ENCODE measurements at places on chromosomes 5 and 9. TPM values are rescaled to one million over a fixed set of nuclear protein-coding genes. Genes with fewer than 3 reads are reported as not detected.

DNA sequence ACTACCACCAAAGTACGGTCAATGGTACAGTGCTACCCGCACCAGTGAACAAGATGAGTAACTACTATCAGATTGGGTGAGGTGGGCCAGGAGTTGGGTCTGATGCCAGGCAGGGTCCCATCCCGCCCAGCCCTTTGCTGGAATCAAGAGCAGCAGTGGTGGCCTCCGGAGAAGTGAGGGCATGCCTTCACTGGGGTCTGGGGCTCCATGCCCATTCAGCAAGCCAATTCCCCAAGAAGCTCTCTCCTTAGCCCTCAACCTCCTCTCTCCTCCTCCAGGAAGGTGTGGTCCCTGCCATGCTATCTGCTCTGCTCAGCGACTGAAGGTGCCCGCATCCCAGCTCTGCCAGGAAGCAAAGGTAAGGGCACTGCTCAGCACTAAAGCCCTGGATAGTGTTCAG, 62.7 kb upstream of the CPLX2 start:
- no peak for DNase-seq

- no peak for DNase-seq
Measured at GRCh38 chr5:145797336-145797735, 37.8 kb downstream of the PRELID2 start.

- DNase-seq: no peak
Measured at GRCh38 chr9:87751868-87752267, 25.9 kb downstream of the CTSL start.

DNA sequence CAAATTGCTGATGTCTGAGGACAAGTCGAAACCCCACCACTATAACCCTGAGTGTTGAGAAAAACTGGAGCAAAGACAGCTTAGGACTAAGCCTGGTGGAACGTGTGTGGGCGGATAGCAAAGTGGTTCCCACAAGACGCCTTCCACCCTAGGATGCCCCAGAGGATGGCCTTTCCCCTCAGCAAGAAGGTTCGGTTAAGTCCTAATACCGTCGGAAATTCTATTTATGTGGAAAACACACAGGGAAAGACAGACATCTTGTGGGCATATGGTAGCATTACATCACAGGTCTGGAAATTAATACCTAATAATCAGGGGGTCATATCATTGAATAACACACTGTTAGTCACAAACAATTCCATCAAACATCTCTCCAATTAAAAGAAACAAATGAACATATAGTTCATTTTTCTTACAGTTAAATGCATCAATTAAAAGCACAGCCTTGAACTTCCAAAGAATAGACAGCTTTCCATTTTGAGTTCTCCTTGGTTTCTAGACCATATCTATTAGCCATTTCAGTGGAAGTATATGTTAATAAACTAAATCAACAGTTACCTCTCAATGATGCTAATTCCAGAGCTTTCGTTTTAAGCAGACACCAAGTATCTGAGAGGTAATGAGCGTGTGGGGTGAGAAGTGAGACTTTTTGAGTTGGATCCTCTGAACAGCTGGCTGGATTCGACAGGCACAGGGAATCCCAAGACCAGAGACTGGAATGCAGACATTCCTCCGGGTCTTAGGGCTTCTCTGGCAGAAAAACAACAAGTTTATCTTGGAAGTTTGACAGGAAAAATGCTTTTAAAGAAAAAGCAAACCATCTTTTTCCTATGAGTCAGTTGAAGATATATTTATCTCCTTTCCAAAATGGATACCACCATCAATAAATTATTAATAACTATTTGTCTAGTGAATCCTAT, 2.9 kb upstream of the ICE1 start:
- no peak for DNase-seq

DNA sequence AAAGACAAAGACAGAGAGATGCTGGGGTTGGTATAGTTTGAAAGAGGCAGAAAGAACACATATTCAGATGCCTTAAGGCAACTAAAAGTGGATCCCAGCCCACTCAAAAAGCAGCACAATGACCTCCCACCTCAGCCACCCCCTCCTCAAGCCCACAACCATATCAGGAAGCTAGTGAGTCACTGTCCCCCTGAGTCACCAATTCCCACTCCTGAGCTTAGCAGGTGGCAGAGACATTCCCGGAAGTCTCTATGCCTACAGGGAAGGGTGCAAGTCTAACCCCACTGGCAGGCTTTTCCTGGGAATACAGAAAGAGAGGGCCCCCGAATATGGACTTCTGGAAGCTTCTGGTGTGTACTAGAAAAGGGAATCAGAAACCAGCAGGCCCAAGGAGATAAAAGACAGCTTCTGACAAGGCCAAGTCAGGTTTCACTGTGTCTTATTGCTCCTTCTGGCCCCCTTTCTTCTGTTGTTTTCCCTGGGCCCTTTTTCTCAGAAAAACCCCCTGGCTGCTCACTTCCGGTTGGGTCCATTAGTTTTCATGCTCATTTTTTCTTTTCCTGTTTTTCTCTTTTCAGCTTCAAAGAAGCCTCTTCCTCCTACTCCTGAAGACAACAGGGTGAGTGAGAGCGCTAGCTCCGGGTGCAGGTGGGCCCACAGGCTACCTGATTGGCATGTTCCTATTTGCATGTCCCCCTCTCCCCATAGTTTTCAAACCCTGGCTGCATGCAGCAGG, 36.8 kb downstream of the ITK start:
- no peak for DNase-seq

DNA sequence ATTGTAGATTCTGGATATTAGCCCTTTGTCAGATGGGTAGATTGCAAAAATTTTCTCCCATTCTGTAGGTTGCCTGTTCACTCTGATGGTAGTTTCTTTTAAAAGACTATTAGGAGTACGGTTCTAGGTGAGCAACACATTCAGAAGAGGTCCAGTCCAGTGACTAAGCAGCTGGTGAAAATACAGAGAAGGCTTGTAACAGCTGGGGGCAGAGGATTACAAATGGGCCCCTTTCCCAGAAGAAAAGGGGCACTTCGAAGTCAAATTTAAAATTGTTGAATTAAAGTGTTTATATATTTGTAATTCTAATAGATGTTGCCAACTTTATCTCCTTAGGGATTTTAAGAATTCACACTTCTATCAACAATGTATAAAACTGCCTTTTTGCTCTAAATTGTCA, 720.5 kb downstream of the TLE4 start:
- DNase-seq: no peak

GRCh38 chr5:25056836-25057235, 412.1 kb upstream of the CDH10 start:
- DNase-seq: no peak

- DNase-seq: no peak
Measured at GRCh38 chr9:113664181-113664875, 200.8 kb downstream of the RGS3 start.

GRCh38 chr5:131607903-131608540, 27.0 kb downstream of the RAPGEF6 start:
- no peak for DNase-seq

DNA sequence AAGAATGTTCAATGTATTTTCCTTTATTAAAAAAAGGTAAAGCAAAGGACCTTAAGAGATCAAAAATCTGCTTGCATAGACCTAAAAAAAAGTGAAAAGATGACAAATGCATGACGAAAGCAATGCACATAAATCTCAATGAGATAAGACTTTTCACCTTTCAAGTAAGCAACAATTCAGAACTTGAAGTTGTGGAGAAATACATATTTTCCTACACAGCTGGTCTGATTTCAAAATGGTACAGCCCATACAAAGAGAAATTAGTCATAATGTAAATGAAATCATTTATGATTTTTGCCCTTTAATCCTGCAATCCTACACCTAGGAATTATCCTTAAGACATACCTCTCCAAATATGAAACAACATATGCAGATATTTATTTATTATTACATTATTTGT, 568.0 kb downstream of the ANXA1 start:
- DNase-seq: no peak

DNA sequence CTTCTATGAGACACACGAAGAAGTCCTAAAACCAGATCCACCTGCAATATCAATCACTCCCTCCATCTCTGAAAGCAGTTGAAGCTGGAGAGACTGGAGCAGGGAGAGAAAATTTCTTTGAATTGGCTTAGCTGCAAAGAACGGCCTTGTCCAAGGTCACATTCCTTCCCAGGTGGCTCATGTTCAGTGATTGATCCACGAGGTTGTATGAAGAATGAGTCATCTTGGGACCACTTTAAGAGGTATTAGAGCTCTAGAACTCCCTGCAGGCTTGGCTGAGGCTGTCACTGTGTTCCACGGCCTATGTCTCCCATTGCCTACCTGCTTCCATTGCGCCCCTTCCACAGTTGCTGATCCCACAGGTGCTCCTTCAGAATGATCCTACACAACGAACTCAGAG, 68.2 kb downstream of the HMHB1 start:
- no peak for DNase-seq

DNA sequence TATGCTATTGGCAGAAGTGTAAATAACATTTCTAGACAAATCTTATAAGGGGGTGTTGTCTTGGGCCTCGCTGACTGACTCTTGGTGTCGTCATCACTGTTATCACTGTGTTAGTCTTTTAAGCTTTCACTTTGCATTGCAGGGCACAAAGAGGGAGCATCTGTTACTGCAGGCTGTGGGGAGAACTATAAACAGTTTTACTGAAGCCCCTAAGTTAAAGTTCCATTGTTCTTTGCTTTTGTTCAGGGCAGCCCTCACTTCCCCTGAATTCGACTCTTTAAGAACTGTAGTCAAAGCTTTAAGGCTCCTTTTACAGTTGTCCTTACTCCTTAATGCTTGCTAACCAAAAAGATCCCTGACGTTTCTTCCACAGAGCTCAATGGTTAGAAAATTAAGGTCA, 605.0 kb downstream of the RAB3C start:
- DNase-seq: no peak

DNA sequence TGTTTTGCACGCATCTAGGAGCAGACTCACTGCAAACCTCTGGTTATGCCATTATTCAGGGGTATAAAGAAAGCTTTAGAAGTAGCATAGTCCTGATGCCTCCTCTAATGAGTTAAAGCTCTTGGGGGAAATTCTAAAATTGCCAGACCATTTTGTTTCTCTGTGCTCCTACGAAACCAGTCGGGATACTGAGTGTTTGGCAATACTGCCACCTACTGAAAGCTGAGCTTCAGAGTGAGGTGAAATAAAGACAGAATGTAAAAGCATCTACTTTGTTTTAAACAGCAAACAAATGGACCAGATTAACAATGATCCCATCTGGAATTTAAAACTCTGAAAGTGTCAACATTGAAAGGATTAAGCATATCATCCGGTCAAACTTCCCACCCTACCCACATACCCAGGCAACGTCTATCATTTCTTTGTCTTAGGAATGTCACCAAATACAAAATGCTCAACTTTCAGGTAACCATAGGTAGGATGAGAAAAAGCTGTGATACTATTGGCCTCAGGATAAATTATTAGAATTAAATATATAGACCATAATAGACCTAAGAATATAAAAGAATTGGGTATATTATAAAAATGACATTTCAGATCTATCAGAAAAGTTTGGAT, 77.8 kb upstream of the SHISAL2B start:
- no peak for DNase-seq

GRCh38 chr5:54620141-54620933, 102.8 kb downstream of the SNX18 start:
- DNase-seq: no peak

The SOX30 gene
- total RNA-seq: 0.44 TPM

The MEIKIN gene
- not detected for total RNA-seq

The GDNF gene
- total RNA-seq: 0.18 TPM

The IFNB1 gene
- not detected for total RNA-seq

The OGN gene
- 17.4 TPM for total RNA-seq

The GMCL2 gene
- not detected for total RNA-seq

The PCDHA1 gene
- not detected for total RNA-seq

The KLHL3 gene
- 48.0 TPM for total RNA-seq

The ANKRD20A1 gene
- total RNA-seq: 1.8 TPM

The CCDC152 gene
- 2.3 TPM for total RNA-seq

The LEAP2 gene
- 1.3 TPM for total RNA-seq

The POU5F2 gene
- total RNA-seq: 0.35 TPM

The POLR3G gene
- total RNA-seq: 1.0 TPM

The PHYHD1 gene
- total RNA-seq: 28.2 TPM

The HTR4 gene
- total RNA-seq: 8.8 TPM
